Frontal cortex (tissue), 4 donors: ENCODE measurements at places on chromosomes 6 and 20. TPM values are rescaled to one million over a fixed set of nuclear protein-coding genes. Genes with fewer than 3 reads are reported as not detected.
A peak's percentile ranks its signal among the peaks of the same experiment; 100 is the strongest.

- DNase-seq: no peak
These were observed 33.5 kb downstream of the CYB5R4 start for GRCh38 chr6:83893024-83893423.

- DNase-seq: no peak
These were observed 7.9 kb upstream of the EEF1E1 start for GRCh38 chr6:8110117-8110721.

DNA sequence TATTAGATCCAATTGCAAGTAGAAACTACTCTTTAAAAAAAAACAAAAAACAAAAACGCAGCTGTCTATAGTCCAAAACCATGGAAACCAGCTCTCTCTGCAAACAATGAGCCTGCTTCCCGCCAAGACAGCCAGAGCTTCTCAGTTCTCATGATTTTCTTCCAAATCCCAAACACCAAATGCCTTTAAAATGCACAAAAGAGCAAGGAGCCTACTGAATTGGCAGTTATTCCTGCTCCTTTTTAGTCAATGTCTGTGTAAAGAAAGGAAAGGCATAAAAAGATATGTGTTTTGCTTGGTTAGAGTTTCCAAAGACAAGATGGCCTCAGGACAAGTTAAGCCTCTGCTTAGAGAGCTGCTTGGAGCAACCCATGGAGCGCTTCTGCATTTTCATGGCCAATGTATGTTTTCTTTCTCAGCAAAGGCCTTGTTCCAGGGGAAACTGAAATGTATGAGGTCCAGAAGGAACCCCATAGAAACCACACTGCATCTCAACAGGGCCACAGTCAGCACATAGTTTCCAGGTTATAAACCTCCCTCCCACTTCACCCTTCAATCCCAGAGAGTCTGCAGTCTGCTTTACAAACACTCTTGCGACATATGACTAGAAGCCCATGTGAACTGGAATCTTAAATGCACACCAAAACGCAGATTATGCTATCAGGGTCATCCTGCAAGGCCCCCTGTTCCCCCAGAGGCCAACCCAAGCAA lies 209.3 kb upstream of the TAB2 start:
- no peak for DNase-seq

GRCh38 chr6:154721460-154721859 lies 11.8 kb upstream of the SCAF8 start:
- DNase-seq: no peak

- peak; percentile 17 for DNase-seq
These were observed 697 bp upstream of the CEP43 start for GRCh38 chr6:166998256-166999144.

GRCh38 chr20:568673-569415 lies 25.3 kb upstream of the CSNK2A1 start:
- no peak for DNase-seq

GRCh38 chr6:43426928-43427405 lies 374 bp upstream of the ABCC10 start:
- DNase-seq: no peak

DNA sequence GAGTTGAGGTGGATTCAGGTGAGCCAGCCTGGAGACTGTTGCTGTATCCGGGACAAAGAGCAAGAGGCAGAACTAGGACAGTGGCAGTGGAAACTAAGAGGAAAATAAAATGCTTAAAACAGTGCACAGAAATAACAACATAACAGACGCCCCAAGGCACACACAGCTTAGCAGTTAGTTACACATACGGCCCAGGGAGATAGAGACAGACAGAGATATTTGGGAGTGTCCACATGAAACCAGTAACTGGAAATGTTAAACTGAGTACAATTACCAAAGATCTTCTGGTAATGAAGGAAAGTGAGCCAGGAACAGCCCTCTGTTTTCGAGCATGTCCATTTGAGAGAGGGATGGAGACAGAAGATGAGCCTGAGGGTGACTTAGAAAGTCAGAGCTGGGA lies 237.5 kb upstream of the QKI start:
- no peak for DNase-seq

- no peak for DNase-seq
These were observed 22.6 kb upstream of the DYNLRB1 start for GRCh38 chr20:34493646-34494045.

DNA sequence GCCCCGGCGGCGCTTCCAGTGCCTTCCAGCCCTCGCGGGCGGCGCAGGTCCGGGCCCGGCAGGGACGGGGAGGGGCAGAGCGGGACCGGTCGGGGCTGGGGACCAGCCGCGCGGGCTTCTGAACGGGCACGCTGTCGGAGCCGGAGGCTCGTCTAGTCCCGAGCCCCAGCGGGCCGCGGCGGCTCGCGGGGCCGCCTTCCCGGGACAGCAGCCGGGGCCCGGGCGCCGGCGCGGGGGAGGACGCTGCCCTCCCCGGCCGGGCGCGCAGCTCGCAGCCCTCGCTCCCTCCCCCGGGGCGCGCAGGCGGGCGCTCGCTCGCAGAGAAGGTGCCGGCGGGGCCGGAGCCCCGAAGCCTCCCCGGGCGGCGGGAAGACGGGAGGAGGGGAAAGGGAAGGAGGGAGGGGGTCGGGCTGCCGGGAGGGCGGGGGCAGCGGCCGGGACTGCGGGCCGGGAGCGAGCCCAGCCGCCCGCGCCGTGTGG lies 696 bp upstream of the SIRPA start:
- DNase-seq: no peak

DNA sequence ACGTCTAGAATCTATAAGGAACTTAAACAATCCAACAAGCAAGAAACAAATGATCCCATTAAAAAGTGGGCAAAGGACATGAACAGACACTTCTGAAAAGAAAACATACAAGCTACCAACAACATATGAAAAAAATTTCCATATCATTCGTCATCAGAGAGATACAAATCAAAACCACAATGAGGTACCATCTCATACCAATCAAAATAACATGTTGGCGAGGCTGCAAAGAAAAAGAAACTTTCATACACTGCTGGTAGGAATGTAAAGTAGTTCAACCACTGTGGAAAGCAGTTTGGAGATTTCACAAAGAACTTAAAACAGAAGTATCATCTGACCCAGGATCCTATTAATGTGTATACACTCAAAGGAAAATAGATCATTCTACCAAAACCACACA lies 243.9 kb upstream of the RUNX2 start:
- DNase-seq: no peak

DNA sequence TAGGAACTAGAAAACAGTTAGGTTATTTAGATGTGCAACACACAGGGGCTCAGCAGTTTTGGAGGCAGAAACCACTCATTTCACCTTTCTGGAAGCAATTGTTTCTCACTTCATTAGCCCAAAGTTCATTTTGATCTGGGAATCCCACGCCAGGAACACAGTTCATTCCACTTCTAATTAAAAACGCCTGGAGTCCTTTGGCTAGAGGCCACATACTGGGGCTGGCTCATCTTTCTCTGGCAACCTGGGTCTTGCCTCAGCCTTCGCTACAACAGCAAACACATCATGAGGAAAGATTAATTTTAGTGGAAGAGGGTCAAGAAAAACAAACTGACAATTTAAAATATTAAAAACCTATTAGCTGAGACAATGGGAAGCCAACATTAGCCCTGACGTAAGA lies 69.7 kb downstream of the RFPL4B start:
- no peak for DNase-seq

- no peak for DNase-seq
These were observed 1.4 kb upstream of the MICAL1 start for GRCh38 chr6:109456710-109457561.

DNA sequence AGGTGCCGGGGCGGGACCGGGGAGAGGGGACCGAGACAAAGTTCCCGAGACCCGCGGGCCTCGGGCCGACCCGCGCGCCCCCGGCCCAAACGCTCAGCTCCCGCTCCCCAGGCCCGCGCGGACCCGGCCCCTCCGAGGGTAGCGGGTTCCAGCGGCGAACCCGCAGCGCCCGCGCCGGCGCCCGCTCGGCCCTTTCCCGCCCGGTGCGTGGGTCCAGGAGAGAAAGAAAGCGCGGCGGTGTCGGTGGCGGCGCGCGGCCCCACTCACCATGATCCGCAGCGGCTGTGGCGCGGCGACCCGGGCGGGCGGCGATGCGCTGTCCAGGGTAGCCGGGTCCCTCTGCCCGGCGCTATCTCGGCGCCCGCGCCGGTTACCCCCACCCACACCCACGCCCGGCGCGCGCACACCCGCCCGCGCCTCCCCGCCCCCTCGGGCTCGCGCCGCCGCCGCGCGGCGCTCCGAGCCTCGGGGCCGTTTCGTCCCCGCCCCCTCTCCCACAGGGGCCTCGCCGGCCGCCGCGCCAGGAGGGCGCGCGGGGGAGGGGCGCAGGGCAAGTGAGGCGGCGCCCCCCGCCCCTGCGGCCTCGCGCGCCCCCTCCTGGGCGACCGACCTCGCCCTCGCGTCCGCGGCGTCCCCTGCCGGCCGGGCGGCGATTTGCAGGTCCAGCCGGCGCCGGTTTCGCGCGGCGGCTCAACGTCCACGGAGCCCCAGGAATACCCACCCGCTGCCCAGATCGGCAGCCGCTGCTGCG lies at the start of gene ELOVL2:
Gene ELOVL2, minus strand, starts transcription at position 345 of the 751 bp plus-strand sequence. Its CDS starts 75 bp downstream, at position 270.
- peak; percentile 72 for DNase-seq

GRCh38 chr6:137039010-137039409 lies 5.8 kb downstream of the IL20RA start:
- no peak for DNase-seq

DNA sequence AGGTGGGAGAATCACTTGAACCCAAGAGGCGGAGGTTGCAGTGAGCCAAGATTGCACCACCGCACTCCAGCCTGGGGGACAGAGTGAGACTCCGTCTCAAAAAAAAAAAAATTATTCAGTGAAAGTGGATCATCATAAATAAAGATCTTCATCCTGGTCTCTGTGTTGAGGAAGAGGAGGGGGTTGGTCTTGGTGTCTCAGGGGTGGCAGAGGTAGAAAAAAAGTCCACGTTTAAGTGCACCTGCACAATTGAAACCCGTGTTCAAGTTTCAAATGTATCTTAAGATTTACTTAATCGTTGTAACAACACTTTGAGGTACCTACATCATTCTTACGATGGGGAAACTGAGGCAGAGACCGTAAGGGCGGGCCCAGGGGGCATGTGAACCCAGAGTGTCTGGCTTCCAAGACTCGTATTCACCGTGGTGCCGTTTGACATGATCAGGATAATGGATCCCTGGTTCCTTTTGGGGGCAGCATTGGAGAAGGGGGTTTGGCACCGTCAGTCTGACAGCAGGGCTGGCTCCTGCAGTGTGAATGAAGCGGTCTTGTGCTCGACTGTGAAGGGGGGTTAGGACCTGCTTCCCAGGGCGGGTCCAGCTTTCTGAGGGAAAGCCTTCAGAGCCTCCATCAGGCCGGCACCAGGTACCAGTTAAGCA lies 32.9 kb upstream of the ID1 start:
- DNase-seq: no peak

DNA sequence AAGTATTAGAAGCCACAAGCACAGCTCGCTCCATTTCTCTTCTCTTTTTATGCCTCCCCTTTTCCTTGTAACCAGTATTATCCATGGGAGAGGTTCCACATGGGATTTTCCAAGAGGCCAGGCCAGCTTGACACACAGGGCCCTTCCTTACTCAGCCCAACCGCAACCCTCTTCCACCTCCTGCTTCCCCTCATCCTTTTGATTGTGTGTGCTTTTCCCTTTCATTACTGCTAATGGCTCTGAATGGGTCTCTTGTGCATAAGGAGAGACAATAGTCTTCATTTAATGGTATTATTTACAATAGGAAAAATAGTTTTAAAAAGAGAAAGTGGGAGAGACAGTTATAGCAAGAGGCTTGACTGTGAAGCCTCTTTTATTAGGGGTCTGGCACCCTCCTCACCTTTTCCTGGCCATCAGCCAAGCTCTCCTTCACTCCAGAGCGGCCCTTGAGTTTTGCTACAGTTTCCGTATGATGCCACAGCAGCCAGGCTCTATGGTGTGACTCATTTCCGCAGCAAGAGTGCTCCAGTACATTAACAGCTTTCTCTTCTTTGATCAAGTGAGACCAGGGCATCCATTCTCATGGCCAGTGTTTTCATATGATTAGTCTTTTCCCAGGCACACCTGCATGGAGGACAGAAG lies 579.5 kb downstream of the TFAP2B start:
- no peak for DNase-seq

- no peak for DNase-seq
These were observed 119.5 kb upstream of the KCNG1 start for GRCh38 chr20:51142448-51142847.

- DNase-seq: no peak
These were observed 7.6 kb upstream of the DEFB129 start for GRCh38 chr20:219290-220115.

- no peak for DNase-seq
These were observed 32.6 kb downstream of the BMP6 start for GRCh38 chr6:7758456-7758855.

- DNase-seq: no peak
These were observed 124.2 kb upstream of the GMDS start for GRCh38 chr6:2369606-2370005.

- no peak for DNase-seq
These were observed 212.6 kb upstream of the PCSK2 start for GRCh38 chr20:17014217-17014616.

GRCh38 chr20:36754656-36755222 lies 8.8 kb upstream of the NDRG3 start:
- peak; percentile 68 for DNase-seq

GRCh38 chr6:168033791-168034190 lies 36.3 kb downstream of the KIF25 start:
- no peak for DNase-seq

- no peak for DNase-seq
These were observed 422 bp downstream of the NCR3 start for GRCh38 chr6:31592396-31592771.

DNA sequence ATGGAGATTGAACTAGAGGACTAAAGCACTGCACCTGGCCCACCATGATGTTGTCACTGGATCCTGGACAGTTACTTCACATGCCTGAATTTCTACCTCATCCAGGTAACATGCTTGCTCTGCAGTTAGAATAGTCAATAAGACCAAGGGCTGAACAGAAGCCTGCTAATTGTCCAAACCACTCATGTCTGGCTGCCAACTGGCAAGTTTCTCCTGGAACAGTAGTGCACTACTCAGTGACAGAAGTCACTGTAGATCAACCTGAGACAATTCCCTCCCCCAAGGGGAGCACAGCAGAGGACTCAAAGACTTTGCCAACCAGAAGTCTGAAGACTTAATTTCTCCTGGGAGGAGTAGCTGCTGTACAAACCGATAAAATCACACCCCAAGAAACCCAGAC lies 454.6 kb upstream of the MARCKS start:
- no peak for DNase-seq

- no peak for DNase-seq
These were observed 38.4 kb downstream of the INSM1 start for GRCh38 chr20:20406306-20406705.

PLN gene
- 0.82 TPM for total RNA-seq

VSTM2L gene
- total RNA-seq: 201 TPM

CEP162 gene
- total RNA-seq: 34.6 TPM

TRIM31 gene
- not detected for total RNA-seq

MATN4 gene
- under 0.01 TPM for total RNA-seq

PDE7B gene
- total RNA-seq: 16.3 TPM

NKX2-2 gene
- total RNA-seq: 0.41 TPM

ZNF311 gene
- 6.9 TPM for total RNA-seq

FAM184A gene
- 30.2 TPM for total RNA-seq

RBM24 gene
- total RNA-seq: 31.4 TPM

ADGRG6 gene
- total RNA-seq: 9.8 TPM

TSHZ2 gene
- 2.4 TPM for total RNA-seq

C2 gene
- 3.7 TPM for total RNA-seq

CDC40 gene
- total RNA-seq: 21.2 TPM

CNKSR3 gene
- 4.1 TPM for total RNA-seq

PGC gene
- under 0.01 TPM for total RNA-seq
